ENCODE measurements at places on chromosomes 3 and 15.

DNA sequence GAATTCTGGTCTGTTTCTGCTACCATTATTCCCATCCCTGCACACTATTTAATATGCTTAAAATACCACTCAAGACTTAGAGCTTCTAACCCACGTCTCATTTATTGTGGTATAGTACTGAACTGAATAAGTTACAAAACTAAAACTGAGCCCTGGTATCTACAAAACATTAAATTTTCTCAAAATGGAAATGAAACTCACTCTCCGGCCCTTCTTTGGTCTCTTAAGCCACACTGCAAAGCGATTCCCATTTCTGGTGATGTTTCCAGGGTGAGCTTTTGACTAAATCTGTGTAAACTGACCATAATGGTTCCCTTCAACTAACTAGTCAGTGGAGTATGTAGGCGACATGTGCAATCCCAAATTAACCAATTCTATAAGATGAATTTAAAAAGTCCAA lies 18.6 kb downstream of the KPNA4 start:
- no peak overlapping the region for H3K27ac ChIP-seq
- no peak overlapping the region for H3K4me3 ChIP-seq
- H3K36me3 ChIP-seq, result no peaks in the 10 kb centered on the region
- no peaks in the 10 kb centered on the region for H3K4me1 ChIP-seq
- no peaks in the 10 kb centered on the region for H3K27me3 ChIP-seq

DNA sequence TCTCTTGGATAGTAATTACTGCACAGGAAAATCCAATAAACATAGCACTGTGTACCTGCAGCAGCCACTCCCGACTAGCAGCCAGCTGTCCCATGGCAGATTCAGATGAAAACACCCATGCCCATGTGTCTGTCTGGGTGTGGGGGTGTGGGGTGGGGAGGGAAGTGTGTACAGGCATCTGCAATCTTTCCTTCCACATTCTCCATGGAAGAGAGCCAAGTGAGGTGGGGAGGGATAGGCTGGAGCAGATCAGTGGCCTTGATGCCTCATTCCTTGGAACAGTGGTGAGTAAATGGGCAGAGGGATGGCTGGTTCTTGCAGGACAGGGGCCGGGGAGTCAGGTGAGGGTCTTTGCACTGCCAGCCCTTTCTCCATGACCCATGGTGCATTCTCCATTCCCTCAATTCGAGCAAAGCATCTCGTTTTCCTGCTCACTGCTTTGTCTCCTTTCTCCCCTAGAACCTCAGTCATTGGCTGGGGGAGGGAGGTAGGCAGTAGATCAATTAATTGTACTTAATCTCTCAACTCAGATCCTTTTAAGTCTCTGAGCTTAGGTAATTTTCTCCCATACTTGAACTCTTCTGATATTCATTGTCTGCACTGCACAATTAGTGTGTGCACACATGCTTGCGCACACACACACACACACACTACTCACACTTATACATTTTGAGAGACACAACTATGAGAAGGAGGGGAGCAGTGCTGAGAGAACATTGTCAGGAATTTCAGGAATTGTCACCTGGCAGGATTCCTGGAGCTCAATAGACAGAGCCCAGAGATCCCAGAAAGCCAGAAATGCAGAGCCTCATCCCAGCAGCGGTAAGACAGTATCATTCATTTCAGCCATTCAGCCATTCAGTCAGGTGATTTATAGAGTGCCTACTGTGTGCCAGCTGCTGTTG lies 31.9 kb downstream of the PDIA5 start:
- no peak overlapping the region for H3K27ac ChIP-seq
- H3K4me3 ChIP-seq, result no peak overlapping the region
- peaks cover 3% of the 10 kb centered on the region for H3K36me3 ChIP-seq
- DNase-seq, result no peak

DNA sequence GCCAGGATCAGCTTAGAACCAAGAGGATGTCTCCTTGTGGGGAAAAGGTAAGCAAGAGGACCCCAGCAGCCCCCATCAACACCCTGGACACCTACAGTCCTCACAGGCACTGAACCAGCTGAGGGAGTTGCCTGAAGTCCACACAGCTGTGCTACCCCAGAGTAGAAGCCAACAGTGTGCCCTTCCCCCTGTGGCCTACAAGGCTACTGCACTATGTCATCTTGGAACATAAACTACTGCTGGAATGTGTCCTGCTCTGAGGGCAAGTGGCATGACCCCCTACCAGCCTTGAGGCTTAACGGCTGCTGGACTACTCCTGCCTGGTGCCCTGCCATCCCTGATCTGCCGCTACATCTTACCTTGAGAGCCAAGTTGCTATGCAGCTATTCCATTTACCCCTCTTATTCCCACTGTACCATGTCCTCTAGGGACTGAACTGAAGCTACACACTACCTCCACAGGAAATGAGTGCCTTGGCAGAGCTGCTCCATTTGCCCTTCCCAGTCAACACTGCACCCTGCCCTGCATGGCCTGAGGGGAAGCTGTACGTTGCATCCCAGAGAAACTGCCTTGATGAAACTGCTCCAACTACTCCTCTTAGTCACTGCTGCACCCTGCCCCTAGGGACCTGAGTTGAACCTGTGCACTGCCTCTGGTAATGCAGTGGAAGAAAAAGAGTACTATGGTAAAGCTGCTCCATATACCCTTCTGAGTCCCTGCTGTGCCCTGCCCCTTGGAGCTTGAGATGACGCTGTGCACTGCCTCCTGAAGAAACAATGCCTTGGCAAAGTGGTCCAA lies 40.2 kb upstream of the ATP13A5 start:
- no peak overlapping the region for H3K4me3 ChIP-seq
- no peaks in the 10 kb centered on the region for H3K36me3 ChIP-seq
- H3K4me1 ChIP-seq, result no peaks in the 10 kb centered on the region
- no peak for DNase-seq
- no peak overlapping the region for H3K27ac ChIP-seq
- no peaks in the 10 kb centered on the region for H3K27me3 ChIP-seq

DNA sequence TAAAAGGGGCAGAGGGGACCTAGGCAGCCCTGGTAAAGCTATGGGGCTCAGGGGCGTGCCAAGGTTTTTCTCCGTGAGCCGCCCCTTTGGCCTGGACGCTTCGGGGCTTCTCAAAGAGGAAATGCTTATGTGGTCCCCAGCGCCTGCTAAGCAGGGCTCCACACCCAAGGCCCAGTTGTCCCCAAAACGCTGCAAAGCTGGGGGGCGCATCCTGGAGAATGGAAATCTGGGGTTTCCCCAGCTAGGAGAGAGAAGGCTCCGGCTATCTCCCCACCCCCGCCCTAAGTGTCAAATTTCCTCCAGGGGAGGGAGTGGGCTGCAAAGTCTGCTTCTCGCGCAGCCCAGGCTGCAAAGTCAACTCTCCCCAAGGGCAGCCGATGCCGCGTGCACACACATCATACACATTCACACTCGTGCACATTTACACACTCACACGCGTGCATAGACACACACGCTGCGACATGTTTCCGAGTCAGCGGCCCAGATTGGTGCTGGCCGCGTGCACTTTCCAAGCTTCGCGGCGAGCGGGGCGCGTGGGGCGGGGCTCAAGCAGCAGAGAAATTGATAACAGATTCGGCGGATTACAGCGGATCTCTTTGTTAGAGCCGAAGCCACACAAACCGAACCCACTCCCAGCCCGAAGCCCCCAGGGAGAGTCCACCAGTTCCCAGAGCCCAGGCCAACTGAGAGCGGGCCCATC lies 4.5 kb downstream of the WNT5A start:
- peak; percentile 57 for DNase-seq
- H3K27ac ChIP-seq, result peak overlapping the region; percentile 98
- no peaks in the 10 kb centered on the region for H3K36me3 ChIP-seq
- peak overlapping the region; percentile 28 for H3K4me3 ChIP-seq

GRCh38 chr3:128503164-128503651 lies 10.2 kb upstream of the GATA2 start:
- no peak for DNase-seq
- no peaks in the 10 kb centered on the region for H3K4me1 ChIP-seq
- peaks cover 27% of the 10 kb centered on the region for H3K27me3 ChIP-seq
- H3K4me3 ChIP-seq, result no peak overlapping the region
- no peaks in the 10 kb centered on the region for H3K36me3 ChIP-seq

- no peak for DNase-seq
- H3K36me3 ChIP-seq, result no peaks in the 10 kb centered on the region
- H3K27me3 ChIP-seq, result no peaks in the 10 kb centered on the region
- H3K4me1 ChIP-seq, result peaks cover 9% of the 10 kb centered on the region
- no peak overlapping the region for H3K4me3 ChIP-seq
Measured at GRCh38 chr3:156664011-156664830, 10.2 kb upstream of the TIPARP start.

- H3K27me3 ChIP-seq, result no peaks in the 10 kb centered on the region
- H3K4me3 ChIP-seq, result peak overlapping the region; percentile 63
- H3K4me1 ChIP-seq, result peaks cover 40% of the 10 kb centered on the region
- no peaks in the 10 kb centered on the region for H3K36me3 ChIP-seq
Measured at GRCh38 chr3:129121016-129121791, 400 bp downstream of the RAB43 start.

DNA sequence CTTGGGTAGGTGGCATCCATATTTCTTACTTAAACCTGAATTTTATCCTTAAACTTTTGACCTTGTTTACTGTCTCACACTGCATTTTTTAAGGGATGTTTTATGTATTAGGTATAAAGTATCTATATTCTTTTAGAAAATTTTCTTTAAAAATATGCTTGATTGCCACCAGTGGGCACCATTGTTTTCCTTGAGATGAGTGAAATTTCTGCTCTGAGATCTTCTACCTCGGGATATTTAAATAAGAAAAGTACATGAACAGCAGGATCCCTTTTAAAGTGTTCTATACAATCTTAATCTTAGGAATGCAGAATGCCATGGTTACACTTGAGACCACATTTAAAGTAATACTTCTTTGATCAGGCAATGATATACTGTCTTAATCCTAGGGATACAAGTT lies 108.7 kb downstream of the SLMAP start:
- peak; percentile 30 for DNase-seq
- no peaks in the 10 kb centered on the region for H3K4me1 ChIP-seq
- H3K4me3 ChIP-seq, result no peak overlapping the region
- H3K36me3 ChIP-seq, result no peaks in the 10 kb centered on the region
- no peak overlapping the region for H3K27ac ChIP-seq

- H3K4me3 ChIP-seq, result no peak overlapping the region
- no peaks in the 10 kb centered on the region for H3K36me3 ChIP-seq
- DNase-seq, result no peak
- no peak overlapping the region for H3K27ac ChIP-seq
Measured at GRCh38 chr3:39426312-39426711, 19.8 kb downstream of the RPSA start.

DNA sequence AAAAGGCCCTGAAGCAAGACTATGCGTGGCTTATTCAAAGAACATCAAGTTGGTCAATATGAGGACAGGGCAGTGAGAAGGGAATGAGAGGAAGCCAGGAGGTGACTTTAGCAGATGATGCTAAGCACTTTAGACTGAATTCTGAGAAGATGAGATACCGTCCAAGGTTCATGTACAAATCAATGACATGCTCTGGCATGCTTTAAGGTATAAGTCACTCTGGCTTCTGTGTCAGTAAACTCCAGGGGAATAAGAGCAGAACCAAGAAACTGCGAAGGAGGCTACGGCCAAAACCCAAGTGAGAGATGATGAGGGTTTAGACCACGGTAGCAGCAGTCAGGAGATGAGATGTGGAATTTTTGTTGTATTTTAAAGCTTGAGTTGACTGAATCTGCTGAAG lies 8.9 kb upstream of the CCDC50 start:
- H3K27me3 ChIP-seq, result no peaks in the 10 kb centered on the region
- no peak for DNase-seq
- H3K4me3 ChIP-seq, result no peak overlapping the region
- H3K4me1 ChIP-seq, result no peaks in the 10 kb centered on the region

DNA sequence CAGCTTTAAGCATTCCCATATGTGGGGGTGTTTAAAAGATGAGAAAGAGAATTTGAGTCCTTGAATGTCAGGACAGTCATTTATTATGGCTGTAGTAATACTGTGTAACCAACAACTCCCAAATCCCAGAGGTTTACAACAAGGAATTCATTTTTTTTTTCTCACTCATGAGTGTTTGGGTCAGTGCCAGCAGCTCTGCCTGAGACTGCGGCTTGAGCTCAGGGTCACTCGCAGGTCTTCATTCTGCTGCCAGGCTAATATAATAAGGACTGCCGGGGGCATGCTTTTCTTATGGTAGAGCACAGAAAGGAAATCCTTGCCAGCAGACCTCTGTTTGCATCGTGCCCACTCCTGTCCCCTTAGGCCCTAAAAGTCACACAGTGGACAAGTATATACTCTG lies 277.9 kb upstream of the LMCD1 start:
- H3K27me3 ChIP-seq, result no peaks in the 10 kb centered on the region
- no peak overlapping the region for H3K4me3 ChIP-seq
- peaks cover 3% of the 10 kb centered on the region for H3K4me1 ChIP-seq
- H3K36me3 ChIP-seq, result no peaks in the 10 kb centered on the region

- peaks cover 9% of the 10 kb centered on the region for H3K4me1 ChIP-seq
- no peaks in the 10 kb centered on the region for H3K27me3 ChIP-seq
- no peak overlapping the region for H3K4me3 ChIP-seq
- H3K27ac ChIP-seq, result no peak overlapping the region
- H3K36me3 ChIP-seq, result no peaks in the 10 kb centered on the region
Measured at GRCh38 chr3:58530354-58530865, 6.6 kb downstream of the ACOX2 start.

DNA sequence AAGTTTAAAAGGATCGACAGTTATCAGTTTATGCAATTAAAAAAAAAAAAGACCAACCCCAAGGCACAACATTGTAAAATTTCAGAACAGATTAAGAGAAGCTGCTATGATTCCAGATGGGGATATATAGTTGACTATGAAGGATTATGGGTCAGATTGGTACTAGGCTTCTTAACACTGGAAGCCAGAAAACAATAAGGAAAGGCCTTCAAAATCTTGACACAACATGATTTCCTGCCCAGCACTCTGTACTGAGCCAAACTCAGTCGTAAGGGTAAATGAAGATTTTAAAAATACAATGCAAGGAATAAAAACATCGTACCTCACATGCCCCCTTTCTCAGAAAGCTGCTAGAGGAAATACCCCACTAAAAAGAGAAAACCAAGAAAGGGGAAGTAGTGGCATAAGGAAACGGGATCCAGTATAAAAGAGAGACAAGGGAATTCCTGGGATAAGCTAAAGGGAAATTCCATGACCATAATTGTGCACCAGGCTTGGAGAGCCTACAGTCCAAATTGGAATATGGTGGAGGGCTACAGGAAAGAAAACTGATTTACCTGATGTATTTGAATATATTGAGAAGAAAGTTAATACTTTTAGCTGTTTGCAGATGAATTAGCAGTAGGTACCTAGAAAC lies 27.9 kb downstream of the PIAS1 start:
- no peaks in the 10 kb centered on the region for H3K27me3 ChIP-seq
- no peak overlapping the region for H3K4me3 ChIP-seq
- DNase-seq, result no peak

GRCh38 chr15:28058082-28058481 lies 41.0 kb downstream of the OCA2 start:
- no peaks in the 10 kb centered on the region for H3K36me3 ChIP-seq
- no peaks in the 10 kb centered on the region for H3K27me3 ChIP-seq
- no peak overlapping the region for H3K4me3 ChIP-seq
- H3K4me1 ChIP-seq, result no peaks in the 10 kb centered on the region
- no peak overlapping the region for H3K27ac ChIP-seq

GRCh38 chr15:68300115-68300940 lies 22.8 kb downstream of the FEM1B start:
- H3K4me3 ChIP-seq, result no peak overlapping the region
- DNase-seq, result peak; percentile 46
- no peaks in the 10 kb centered on the region for H3K36me3 ChIP-seq
- no peaks in the 10 kb centered on the region for H3K27me3 ChIP-seq
- H3K27ac ChIP-seq, result peak overlapping the region; percentile 74

- H3K27ac ChIP-seq, result no peak overlapping the region
- H3K4me1 ChIP-seq, result no peaks in the 10 kb centered on the region
- DNase-seq, result no peak
- H3K27me3 ChIP-seq, result no peaks in the 10 kb centered on the region
Measured at GRCh38 chr3:151544164-151544548, 83.3 kb upstream of the IGSF10 start.

Measured in hepatocyte (in vitro differentiated cells).